ENCODE measurements at places on chromosomes 7 and 10.

DNA sequence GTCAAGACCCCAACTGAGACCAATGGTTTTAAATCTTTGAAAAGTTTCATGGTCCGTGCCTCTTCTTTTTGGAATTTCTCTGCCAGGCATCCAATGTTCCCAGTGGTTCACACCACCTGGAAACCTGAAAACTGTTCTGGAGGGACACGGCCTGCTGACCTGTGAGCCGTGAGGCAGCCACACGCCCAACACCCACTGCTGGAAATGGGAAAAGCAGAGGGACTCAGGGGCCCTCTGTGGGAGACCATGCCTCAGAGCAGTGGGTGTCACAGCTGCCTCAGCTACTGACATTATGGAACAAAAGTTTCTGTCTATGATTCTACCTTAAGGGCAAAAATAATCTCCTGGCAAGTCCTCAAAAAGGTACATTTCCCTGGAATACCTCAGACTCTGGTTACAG, 70.4 kb upstream of the VIPR2 start:
- DNase-seq, result no peak

GRCh38 chr10:118809357-118810220, 54.8 kb upstream of the CACUL1 start:
- DNase-seq, result no peak

DNA sequence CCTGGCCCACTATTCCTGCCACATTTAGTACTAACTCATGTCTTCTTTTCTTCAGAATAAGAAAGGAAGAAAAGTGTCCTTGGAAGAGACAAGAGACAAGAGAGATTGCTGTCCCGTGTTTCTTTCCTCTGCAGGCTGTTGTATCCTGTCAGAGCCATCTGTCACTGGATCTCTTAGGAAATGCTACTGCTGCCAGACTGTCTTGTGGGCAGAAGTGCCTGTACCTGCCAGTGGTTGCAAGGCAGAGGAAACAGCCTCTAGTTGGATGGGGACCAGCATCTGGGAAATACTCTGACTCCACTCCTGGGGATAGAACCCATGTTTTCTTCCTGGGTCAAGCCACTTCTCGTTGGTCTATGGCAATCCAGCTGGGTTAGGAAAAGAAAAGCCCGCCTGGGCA, 16.7 kb upstream of the MAP3K8 start:
- DNase-seq, result no peak

DNA sequence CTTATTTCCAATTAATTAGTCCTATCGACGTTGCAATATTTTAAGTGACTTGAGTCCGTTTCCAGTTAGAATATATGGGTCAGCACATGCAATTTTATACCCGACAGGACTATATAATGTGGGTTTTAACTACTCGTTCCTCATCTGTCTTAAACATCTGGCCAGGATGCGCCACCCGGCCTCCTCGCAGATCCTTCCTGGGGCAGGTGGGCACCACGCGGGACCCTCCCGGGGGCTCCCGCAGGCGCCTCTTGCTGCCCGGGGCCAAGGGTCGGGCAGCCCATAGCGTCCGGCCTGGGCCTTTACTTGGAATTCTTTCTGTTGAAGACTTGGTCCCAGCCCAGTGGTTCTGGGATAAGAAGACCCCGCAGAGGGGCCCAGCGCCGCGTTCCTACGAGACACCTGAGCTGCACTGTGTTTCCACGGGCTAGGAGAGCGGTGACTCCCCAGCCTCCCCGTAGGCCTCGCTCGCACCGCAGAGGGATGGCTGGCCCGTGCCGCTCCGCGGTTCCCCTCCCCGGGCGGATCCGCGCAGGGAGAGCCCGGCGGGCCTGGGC, 10.1 kb upstream of the MNX1 start:
- no peak for DNase-seq

DNA sequence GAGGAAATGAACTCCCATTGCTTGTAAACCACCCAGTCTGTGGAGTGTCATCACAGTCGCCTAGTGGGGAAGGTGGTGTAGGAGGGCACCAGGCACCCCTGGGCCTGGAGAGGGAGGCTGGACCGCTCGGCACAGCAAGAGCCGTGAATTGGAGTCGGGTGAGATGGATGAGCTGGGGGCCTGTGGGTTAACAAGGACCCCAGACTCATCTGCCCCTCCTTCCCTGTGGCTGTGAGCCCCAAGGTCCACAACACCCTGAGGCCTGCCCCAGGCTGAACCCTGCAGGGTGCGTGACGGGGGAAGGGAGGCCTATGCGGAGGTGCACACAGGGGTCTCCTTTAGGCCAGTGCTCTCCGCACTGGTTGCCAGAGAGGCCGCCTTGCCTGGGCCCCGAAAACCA, 581.4 kb upstream of the FOXK1 start:
- no peak for DNase-seq

- no peak for DNase-seq
These were observed 114.0 kb upstream of the COBL start for GRCh38 chr7:51430480-51431086.

DNA sequence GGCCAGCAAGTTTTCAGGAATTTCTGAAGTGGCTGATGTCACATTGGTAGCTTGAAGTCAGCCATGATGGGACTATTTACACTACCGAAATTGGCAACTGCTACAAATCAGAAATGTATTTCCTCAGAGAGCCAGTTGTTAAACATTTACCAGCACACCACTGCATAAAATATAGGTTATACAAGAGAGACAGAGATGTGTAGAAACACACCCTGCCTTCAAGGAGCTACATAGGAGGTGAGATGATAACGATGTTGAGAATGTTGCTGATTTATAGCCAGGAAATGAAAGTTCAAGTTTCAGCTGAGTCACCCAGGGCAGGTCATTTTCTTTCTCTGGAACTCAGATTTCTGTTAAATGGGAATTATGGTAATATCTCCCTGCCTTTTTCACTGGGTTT, 46.0 kb upstream of the TCF7L2 start:
- DNase-seq, result no peak

DNA sequence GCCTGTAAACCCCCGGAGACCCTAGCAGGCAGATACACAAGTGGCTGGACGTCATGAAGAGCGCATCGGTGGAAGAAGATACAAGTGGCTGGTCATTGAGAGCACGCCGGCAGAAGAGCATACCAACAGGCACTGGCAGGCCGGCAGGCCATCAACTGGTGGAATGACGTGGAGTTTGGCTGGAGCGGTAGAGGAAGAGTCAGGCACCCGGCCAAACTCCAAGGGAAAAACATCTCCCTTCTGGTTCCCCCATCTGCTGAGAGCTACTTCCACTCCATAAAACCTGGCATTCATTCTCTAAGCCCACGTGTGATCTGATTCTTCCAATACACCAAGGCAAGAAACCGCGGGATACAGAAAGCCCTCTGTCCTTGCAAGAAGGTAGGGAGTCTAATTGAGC, 113.4 kb upstream of the NPSR1 start:
- no peak for DNase-seq
